Glutamatergic neuron (in vitro differentiated cells): ENCODE measurements at places on chromosomes 5 and 9.

DNA sequence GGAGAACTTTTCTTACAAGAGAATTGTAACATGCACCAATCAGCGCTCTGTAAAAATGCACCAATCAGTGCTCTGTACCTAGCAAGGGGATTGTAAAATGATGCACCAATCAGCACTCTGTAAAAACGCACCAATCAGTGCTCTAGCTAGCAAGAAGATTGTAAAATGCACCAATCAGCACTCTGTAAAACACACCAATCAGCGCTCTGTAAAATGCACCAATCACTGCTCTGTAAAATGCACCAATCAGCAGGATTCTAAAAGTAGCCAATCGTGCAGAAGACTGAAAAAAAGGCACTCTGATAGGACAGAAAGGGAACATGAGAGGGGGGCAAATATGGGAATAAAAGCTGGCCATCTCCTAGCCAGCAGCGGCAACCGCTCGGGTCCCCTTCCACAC lies 233.2 kb downstream of the ROR2 start:
- no peak for DNase-seq

DNA sequence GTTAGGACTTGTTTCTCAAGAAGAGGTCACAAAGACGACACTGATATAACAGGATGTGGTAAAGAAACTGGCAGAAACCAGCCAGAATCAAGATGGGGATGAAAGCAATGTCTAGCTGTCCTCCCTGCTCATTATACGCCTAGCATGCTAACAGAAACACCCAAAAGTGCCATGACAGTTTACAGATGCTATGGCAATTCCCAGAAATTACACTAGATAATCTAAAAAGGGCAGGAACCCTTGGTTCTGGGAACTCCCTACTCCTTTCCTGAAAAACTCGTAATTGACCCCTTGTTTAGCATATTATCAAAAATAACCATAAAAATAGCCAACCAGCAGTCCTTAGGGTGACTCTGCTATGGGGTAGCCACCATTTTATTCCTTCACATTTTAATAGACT lies 10.9 kb upstream of the MRPS30 start:
- no peak for DNase-seq

DNA sequence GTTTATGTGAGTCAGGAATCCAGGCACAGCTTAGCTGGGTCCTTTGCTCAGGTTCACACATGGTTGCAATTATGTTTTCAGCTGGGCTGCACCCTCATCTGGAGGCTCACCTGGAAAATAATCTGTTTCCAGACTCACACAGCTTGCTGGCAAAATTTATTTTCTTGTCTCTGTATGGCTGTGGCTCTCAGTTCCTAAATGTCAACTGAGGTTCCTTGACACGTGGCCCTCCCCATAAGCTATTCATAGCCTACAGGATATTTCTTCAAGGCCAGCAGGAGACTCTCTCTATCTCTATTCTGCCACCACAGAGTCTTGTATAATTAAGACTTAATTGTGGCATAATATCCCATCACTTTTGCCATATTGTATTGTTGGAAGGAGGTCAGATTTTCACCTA lies 732.0 kb downstream of the CDH18 start:
- no peak for DNase-seq

DNA sequence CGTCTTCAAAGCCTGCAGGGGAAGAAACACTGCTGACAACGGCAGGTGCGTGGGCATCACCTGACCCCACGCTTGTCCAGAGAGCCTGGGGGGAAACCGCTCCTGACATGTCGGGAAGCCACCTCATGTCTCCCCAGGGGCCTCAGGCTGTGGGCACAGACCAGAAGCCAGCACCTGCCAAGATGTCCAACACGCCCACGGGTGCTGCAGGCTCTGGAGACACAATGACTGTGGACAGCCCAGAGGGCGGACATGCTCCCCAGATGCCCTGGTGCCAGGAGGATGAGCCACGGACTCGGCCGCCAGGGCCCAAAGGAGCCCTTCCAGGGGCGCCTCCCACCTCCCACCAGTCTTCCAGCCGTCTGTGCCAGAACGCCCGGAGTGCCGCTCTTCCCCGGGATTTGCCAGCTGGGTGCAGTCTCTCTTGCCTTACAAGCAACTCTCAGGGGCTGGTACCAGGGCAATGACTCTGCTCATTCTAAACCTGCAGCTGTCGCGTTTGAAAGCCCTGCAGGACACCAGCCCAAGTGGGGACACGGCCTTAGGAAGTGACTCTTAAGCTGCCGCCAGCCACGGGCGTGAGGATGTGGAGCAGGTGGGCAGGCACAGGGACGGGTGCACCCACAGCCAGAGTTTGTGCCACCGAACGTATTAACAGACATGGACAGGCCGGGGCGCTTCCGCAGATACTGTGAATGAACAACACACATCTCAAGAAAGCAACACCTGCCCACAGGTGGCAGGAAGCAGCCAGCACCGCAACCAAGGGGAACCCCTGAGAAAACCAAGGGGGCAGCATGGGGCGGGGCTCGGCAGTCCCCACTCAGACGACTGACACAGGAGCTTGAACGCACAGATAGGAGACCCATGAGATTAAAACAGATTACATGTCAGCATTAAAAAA lies 6.8 kb upstream of the LHX3 start:
- no peak for DNase-seq

- DNase-seq = no peak
Measured at GRCh38 chr9:16830806-16831205, 39.7 kb downstream of the BNC2 start.

- no peak for DNase-seq
Measured at GRCh38 chr9:110835404-110835803, 166.8 kb downstream of the MUSK start.

DNA sequence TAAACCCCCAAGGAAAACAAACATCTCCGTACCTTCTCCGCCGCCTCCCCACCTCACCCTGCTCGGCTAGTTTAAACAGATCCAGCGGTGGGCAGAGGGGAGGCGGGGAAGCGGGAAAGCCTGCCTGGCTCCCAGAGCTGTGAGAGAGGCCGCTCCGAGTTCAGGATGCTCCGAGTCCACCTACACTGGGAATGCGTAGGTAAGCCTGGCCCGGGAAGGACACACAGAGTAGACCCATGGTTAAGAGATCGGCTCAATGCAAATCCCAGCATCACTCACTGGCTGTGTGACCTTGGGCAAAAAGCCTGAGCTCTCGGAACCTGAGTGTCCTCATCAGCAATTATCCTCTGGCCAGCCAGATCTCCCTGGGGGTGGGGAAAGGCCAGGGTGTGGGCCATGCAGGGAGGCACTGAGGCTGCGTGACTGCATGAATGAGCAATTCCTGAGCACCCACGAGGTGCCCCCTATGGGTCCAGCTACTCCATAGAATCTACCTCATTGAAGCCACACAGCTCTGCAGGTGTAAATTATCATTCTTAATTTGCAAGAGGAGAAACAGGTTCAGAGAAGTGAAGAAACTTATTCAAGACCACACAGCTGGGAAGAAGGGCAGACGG lies 30.5 kb upstream of the LMX1B start:
- DNase-seq = no peak

GRCh38 chr5:126364206-126364902 lies 58.9 kb upstream of the GRAMD2B start:
- DNase-seq = no peak

DNA sequence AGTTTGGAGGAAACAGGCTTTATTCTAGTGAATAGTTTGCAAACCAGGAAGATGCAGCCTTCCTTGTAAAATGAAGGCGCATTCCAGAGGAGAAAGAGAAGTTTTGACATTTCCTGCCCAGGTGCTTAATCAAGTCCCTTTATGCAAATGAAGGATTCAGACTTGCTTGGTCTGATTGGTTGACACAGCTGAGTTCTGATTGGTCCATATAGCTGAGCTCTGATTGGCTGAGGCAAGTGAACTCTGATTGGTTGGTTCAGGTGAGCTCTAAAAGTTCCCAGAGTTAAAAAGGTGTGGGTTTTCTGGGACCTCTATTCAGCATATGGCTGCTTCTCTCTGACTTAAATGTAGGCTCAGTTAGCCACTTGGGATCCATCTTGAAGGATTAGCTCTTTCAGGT lies 151.0 kb downstream of the CACNA1B start:
- DNase-seq = no peak
